Fibroblast of skin of scalp (primary cell): ENCODE measurements at places on chromosomes 4 and X.

- DNase-seq, result peak; percentile 10
Measured at GRCh38 chr4:189304809-189305208, 635.9 kb upstream of the FRG1 start.

GRCh38 chr4:47432749-47433148 is 30.8 kb downstream of the COMMD8 start:
- DNase-seq, result no peak

GRCh38 chr4:10773656-10774055 is 89.1 kb upstream of the CLNK start:
- no peak for DNase-seq

DNA sequence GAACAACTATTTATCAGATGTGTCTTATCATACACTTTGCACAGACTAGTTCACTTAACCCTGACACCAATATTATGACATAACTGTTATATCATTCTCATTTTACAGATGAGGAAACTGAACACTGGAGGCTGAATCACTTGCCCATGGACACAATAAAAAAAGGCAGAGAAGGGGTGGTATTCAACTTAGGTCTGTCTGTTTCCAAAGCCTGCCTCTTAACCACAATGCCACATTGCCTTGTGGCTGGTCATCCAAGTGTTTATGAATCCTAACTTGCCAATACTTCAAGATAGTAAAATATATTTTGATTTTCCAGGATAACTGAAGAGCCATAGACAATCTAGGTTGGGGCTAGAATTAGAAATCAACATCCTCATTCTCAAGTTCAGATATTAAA is 327.8 kb downstream of the NR3C2 start:
- no peak for DNase-seq

GRCh38 chrX:41085878-41086626 is 807 bp downstream of the USP9X start:
- DNase-seq, result peak; percentile 42
